ENCODE measurements at places on chromosomes 1 and 21.

- no peak for DNase-seq
Measured at GRCh38 chr1:2583871-2584351, 2.7 kb upstream of the PRXL2B start.

DNA sequence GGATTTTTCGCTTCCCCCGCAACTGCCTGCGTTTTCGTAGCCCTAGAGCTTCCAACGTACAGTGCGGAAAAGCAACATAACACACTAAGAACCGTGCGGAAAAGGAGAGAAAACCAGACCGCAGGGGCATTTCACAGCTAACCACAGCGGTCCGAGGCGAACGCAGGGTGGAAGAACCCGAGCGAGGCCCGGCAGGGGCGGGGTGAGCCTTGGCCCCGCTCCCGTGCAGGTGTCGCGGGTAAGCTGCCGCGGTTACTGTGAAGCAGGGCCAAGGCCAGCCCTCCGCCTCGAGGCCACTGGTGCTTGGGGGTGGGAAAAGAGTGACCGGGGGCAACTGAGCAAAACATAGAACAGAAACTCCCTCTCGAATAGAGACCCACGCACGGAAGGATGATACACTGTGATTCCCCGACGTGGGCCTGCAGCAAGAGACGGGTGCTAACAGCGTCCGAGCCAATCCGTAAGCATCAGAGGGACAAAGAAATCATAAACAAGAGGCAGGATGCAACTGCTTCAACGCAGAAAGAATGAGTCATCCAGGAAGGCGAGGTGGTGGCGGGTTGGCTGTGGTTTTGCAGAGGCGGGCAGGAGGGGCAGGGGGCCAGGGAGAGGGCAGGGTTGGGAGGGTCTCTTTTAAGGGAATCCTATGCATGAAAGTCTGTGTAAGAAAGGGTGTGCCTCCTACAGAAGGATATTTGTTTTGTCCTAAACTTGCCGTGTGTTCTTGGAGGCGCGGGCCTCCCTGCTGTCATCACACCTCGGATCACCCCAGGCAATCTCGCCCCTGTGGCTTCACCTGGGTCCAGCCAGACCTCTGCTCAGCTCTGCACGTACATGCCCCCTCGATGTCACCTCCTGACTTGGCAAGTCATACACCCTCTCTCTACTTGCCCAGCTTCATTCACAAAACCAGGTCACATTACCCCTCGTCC, 7.3 kb downstream of the GNG4 start:
- peak; percentile 77 for DNase-seq

GRCh38 chr1:226078374-226078773, 15.9 kb downstream of the H3-3A start:
- DNase-seq, result no peak

DNA sequence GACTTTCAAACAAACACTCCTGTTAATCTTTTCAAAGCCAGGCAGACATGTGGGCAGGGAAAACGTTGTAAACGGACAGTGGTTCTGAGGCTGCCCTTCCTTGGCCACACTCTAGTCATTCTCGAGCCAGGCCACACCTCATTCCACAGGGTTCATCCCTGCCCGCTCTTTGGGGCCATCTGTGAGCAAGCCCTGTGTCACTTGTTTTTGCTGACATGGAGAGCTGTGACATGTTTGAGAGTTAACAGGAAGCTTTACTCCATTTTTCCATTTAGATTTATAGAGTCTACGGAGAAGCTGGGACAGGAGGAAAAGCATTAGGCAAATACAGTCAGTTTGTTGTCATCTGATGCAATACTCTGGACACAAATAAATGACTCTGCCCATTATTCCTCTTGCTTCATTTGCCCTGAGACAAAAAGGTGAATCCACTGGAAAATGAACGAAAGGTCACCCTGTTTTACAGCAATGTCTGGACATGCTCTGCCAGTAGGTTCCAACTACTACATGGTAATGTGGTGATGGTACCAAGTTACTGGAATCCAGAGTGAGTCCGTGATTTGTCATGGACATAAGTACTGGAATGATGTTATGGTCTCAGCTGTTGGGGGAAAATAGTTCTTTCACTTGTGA, 126.9 kb downstream of the CLIC6 start:
- DNase-seq, result peak; percentile 61

DNA sequence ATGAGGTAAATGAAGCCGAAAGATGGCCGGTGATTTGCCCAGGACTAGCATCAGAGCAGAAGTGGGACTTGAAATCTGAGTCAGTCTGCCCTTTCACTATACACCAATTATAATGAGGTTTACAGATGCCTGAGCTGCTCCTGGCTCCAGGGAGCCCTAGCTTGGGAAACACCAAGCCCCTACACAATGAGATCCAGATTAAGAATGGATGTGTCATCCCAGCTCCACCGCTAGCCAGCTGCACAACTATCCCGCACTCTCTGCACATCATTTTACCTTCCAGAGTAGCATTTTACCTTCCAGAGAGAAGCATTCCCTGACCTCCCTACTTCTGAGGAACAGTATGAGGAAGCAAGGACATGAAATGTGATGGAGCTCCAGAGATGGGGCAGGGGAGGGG, 27.0 kb downstream of the SERTAD4 start:
- peak; percentile 65 for DNase-seq

- no peak for DNase-seq
Measured at GRCh38 chr21:16742131-16742641, 770.7 kb upstream of the CXADR start.

DNA sequence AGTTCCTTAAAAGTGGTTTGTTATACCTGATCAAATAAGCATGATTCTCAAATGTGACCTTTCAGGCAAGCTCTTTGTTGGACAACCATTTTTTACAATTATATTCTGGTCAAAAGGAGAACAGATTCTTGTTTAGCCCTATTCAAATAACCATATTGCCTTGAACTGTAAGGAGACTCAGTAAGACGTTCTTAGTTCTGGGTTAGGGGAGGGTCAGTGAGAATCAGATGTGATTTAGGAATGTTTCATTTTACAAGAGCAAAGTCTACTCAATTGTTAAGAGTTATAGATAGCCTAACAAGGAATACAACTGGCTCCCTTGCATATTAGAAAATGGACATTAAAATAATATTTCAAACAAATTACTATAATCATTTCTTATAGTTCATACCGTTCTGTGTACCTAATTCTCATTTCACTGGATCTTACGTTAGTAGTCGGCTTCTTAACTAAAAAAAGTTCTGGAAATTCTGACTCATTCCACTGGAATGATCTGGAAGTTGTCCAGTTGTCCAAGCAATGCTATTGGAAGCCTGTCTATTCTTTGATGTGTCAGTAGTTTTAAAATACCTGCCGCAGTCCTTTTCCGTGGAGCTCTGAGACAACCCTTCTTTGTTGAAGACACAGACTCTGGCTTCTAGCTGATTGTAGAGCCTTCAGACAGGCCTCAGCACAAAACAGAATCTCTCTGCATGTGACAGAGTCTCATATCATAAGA, 88.8 kb downstream of the MAST2 start:
- peak; percentile 93 for DNase-seq

DNA sequence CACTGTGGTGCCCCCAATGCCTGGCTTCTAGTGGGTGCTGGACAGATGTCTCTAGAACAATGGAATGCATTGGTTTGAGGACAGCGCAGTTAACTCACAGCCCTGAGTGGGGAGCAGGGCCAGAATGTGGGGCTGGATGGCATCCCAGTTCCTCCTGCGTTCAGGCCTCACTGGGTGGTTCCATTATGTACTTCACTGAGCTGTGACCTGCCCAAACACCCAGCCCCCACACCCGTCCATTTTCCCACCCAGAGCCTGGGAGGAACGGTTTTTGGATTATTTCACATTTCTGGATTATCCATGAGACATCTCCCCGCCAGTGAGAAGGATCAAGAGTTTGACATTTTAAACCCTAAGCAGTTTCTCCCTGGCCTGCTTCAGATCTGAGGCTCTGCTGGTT, 55.3 kb upstream of the WASF2 start:
- DNase-seq, result no peak

GRCh38 chr21:42212266-42212665, 6.7 kb upstream of the ABCG1 start:
- DNase-seq, result no peak

GRCh38 chr1:174704300-174704699, 256.5 kb downstream of the GPR52 start:
- DNase-seq, result no peak

DNA sequence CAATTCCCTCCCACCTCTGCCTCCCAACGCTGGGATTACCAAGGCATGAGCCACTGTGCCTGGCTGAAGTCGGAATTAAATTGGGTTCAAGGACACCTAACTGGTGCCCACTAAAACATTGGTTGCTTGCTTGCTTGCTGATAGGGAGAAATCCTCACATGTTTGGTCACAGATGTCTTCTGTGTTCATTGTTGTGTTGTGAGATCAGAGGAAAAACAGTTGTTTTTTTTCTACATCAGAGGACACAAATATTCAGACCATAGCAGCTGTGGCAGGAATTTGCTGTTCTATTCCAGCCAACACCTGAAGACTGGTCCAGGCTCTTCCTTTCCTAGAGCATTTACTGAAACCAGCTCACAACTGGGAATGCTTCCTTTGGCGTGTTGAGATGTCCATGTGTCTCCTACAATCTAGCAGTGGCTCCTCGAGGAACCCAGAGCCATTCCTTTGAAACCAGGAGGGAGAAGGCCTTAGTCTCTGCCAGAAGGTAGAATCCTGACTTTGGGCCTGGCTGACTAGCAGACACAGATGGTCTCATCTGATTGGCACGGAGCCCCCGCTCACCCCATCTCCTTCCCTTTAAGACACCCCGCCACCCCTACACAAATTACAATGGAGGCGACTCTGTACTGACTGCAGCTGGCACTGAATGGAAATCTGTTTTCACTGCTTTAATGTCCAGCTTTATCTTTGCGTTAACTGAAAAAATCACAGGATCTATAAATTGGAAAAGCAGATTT, 24.3 kb upstream of the TRIM17 start:
- no peak for DNase-seq

DNA sequence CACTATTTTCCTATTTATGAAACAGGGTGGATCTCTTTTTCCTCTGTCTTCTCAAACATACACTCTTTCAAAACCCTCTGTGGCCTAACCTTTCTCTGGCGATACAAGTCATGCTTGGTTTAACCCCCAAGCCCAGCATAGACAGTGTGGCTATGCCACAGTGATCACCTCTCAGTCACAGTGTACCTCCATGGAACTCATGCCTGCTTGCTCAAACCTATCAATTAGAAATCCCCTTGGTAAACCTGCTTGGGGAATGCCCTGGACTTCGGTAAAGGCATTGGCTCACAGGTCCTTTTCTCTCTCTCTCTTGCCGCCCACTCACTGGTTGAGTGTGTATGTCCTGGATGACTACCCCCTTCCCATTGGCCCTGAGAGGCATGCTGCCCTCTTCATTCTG, 147.5 kb downstream of the CYYR1 start:
- no peak for DNase-seq

- no peak for DNase-seq
Measured at GRCh38 chr21:44975720-44976555, 36.1 kb downstream of the SLX9 start.

GRCh38 chr1:46723901-46724300, 5.0 kb upstream of the EFCAB14 start:
- no peak for DNase-seq

- peak; percentile 65 for DNase-seq
Measured at GRCh38 chr21:24118738-24119459, 1488.4 kb downstream of the MRPL39 start.

- DNase-seq, result no peak
Measured at GRCh38 chr1:180534214-180534613, 24.6 kb upstream of the OVAAL start.

- no peak for DNase-seq
Measured at GRCh38 chr1:231814021-231814420, 187.4 kb downstream of the DISC1 start.

- no peak for DNase-seq
Measured at GRCh38 chr1:61420909-61421835, 303.8 kb downstream of the TM2D1 start.

DNA sequence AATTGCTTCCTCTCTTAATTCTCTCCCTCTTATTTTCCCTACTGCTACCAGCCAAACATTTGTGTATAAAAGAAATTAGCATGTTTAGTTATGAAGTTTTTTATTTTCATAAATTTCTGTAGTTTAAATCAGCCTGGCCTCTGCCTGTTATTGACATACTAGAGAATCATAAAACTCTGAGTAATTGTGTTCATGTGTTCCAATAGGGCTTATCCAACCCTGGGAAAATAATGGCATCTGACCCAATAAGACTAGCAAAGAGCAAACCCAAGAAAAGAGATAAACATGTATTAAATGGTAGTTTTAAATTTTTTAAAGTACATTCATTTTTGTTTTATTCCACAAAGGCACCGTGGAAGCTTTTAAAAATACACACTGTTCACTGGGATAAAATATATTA, 404.3 kb downstream of the HLX start:
- no peak for DNase-seq

GRCh38 chr1:229590119-229590518, 31.6 kb upstream of the ABCB10 start:
- DNase-seq, result no peak

- DNase-seq, result no peak
Measured at GRCh38 chr1:211610779-211611556, 32.0 kb upstream of the SLC30A1 start.

- DNase-seq, result no peak
Measured at GRCh38 chr1:248849152-248849551, 9.7 kb downstream of the ZNF692 start.

DNA sequence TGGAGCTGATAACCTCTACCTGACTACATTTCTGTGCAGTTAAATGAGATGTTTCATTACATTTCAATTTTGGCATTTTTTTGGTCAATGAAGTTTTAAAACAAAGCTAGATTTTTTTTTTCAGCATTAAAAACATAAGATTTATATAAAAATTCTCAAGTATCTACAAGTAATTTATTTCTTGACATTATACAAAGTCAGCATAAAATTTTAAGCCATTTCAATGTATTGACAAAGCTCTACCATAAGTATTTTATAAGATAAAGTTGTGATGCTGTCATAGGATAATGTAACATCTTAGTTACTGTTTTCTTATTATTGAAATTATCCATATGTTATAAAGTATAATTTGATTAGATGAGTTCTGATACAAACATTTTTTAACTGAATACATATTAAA, 351.6 kb downstream of the PTBP2 start:
- no peak for DNase-seq

GRCh38 chr1:217590598-217590997, 40.3 kb downstream of the GPATCH2 start:
- no peak for DNase-seq

DNA sequence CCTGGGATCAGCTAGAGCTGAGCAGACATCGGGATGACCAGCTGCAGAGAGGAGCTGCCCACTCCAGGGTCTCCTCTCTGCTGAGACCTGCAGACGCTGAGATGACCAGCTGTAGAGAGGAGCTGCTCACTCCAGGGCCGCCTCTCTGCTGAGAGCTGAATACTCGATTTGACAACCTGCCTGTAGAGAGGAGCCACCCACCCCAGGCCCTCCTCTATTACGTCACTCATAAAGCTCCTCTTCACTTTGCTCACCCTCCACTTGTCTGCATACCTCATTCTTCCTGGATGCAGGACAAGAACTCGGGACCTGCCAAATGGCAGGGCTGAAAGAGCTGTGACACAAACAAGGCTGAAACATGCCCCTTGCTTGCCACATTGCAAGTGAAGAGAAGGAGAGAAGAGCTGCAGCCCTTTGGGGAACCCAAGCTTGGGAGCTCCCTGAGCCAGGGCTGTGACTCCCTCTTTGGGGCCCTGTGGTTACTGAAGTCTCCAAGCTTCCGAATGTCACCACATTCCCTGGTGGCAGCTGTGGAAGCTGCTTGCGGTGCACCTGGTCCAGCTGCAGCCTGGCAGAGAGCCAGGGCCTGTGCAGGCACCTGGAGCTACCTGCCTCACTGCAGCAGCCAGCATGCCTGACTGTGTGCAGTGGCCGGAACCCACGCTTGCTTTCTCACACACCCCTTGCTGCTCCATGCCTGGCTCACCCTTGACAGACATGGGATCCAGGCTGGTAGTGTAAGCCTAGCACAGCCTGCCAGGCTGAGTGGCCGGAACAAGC, 59.6 kb downstream of the CC2D1B start:
- DNase-seq, result no peak

GRCh38 chr1:148315071-148315811, 163.2 kb upstream of the NBPF11 start:
- peak; percentile 62 for DNase-seq

All from ELR (cell line).